CD4-positive, alpha-beta T cell treated with Interleukin-15 for 1 hour (primary cell): ENCODE measurements at places on chromosomes 12 and 14.

DNA sequence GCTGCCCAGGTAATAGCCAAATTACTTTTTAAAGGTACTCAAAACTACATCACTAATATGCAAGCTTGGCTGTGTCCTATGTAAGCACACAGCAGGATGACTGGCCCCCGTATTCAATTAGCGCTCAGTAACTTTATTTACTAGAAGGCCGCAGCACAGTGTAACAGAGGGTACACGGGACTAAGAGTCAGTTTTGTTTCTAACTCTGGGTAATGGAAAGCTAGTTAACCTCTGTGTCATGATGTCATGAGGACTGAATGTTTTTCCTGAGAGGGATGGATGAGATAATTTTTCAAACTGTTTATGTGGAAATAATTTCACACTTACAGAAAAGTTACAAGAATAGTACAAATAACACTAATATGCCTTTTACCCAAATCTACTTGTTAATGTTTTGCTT lies 27.1 kb downstream of the GALNT4 start:
- DNase-seq, result no peak

DNA sequence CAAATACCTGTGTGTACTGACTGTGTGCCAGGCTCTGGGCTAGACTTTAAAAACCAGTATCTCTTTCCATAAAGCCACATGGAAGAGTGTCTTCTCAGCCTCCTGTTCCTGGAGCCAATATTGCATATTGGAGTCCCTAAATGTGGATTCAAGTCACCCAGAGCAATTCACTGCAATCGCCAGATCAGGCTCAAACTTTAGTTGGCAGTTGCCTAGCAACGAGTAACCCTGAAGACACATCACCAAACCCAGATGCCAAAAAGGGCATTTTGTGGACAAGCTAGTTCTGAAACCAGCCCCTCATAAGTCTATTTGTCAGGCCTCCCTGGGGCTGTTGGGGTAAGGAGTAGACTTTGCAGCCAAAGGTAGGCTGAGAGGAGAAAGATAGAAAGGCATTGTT lies 13.7 kb downstream of the DPF3 start:
- no peak for DNase-seq

GRCh38 chr14:63388766-63389431 lies 70.2 kb upstream of the GPHB5 start:
- DNase-seq, result peak; percentile 33

DNA sequence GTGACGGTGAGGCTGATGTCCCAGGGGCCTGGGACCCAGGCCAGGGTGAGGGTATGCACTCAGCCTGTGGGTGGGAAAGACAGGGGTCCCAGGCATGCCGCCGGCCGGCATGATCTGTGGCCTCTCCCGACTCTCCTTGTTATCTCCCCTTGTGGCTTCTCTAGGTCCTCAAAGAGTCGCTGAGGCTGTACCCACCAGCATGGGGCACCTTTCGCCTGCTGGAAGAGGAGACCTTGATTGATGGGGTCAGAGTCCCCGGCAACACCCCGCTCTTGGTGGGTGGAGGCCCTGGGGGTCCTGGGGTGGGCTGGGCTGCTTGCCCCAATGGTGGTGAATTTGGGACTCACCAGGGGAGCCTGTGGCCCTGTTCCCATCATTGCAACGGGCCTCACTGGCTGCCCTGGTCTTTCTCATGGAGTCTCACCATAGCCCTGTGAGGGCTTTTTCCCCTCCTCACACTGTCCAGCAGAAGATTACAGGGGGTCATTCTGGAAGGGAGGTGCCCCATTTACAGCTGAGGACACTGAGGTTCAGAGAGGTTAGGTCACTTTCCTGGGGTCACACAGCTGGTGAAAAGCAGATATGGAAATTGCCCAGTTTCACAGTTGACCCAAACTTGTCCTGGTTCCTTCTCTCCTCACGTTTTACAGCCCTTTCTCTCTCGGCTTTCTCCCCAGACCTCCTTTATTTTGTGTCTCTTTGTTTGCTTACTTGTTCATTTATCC lies 37.9 kb downstream of the CYP46A1 start:
- no peak for DNase-seq

- DNase-seq, result peak; percentile 26
These were observed 1.2 kb downstream of the SRSF9 start for GRCh38 chr12:120468325-120468820.

DNA sequence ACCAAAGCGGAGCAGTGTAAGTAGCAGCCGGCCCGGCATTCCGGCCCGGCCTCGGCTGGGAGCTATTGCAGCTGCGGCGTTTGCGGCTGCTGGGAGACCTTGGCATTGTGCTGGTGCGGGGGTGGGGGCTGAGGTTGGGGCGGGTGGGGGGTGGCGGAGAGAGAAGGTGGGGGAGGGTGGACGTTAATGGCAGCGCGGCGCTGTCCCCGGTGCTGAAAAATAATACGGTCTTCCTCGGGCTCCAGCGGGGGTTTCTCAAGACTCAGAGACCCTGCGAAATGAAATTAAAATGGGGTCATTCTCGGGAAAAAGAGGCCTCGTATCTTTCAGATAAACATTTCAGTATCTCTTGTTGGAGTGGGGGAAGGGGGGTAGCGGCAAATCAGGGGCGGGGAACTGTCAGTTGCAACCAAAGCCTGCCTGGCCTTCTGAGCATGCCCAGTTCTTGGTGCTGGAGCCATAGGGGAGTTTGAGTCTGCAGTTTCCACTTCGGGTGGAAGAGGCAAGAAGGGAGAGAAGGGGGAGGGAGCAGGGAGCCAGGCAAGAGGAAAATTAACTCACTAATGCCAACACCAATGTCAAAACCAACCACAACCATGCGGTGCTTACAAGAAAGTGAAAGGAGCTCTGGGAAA lies 414 bp downstream of the UNC79 start:
- DNase-seq, result no peak

DNA sequence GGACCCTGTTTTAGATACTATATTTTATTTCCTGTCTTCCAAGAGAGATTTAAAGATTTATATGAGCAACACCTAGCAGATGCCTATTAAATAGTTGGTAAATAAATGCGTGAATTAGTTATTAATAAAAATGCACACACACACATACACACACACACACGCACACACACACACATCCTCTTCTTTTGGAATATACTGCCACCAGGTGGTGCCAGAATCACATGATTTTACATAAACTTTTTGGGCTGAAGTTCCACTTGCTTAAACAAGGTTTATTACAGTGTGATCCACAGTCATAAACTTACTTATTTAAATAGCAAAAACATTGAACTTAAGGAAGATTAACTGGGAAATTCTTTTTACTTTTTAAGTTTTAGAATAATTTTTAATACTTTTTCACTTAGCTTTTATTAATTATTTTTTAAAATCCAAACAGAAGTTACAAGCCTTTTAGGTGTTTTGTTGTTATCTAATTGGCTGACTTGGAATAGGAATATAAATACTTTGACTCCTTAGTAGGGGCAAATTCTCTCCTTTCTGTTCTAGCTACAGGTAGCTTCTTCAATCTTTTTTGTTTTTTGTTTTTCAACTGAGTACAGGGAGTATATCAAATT lies 17.5 kb downstream of the RAD51B start:
- peak; percentile 65 for DNase-seq

- DNase-seq, result no peak
These were observed 476.9 kb upstream of the PRICKLE1 start for GRCh38 chr12:43066471-43066870.

DNA sequence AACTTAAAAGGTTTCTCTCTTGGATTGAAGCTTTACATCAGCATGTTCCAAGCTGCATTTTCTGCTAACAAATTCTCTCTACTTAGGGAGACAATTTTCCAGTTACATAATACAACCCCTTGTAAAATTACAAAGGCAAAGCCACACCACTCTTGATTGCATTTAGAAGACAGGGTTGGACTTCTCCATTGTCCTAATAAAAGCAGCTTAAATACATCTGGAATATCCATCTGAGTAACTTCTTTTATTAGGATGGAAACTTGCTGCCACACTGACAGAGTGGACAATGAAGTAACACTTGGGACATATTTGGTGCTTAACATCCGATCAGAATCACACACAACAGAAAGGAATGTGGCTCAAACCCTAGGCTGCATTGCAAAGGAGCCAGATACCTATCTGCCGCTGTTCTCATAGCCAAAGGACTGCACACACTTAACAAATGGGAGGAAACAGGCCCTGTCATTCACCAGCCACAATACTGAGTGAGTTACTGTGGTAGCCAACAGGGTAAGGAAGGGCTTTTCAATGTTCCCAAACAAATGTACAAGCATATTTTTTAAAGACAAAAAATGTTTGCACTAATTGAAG lies 157.2 kb downstream of the PAX9 start:
- DNase-seq, result no peak

DNA sequence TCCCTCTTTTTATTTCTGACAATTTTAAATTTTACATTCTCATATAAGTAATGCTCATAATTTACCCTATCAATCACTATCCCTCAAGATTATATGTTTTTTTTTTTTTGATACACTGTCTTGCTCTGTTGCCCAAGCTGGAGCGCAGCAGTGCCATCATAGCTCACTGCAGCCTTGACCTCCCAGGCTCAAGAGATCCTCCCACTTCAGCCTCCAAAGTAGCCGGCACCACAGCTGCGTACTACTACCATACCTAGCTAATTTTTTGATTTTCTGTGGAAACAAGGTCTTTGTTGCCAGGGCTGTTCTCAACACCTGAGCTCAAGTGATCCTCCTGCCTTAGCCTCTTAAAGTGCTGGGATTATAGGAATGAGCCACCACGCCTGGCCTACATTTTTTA lies 4.4 kb downstream of the DUSP16 start:
- DNase-seq, result no peak

DNA sequence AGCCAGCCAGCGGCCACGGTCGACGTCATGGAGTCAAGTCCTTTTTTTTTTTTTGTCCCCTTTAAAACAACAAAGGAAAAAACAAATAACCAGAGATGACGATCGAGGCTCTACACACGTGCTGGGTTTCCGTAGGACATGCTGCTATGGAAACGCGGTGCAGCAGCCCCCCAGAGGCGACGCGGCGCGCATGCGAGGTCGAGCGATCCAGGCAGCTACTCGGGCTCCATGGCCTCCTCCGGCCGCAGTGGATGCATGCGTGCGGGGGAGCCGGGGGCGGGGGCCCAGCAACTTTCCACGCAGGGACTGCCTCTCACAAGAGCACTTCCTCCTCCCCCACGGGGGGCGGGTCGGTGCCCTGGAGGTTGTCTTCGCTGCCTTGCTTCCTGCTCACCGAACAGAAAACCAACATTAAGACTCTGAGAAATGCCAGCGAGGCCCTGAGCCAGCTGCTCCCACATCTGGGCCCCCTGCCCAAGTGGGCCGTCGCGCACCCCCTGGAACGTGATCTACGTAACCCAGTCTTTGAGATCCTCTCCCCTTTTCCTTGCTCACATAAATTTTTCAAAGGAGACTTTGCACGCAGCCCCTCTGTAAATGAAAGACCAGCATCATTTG lies 30.7 kb downstream of the P2RX4 start:
- DNase-seq, result peak; percentile 96

- no peak for DNase-seq
These were observed 53.6 kb upstream of the RIN3 start for GRCh38 chr14:92459950-92460421.

GRCh38 chr12:6451348-6452244 lies at the start of gene TAPBPL:
Gene TAPBPL (plus strand): TSS chr12:6452042. CDS start chr12:6452249, 207 bp downstream.
- DNase-seq, result peak; percentile 87

GRCh38 chr12:93002293-93003054 lies 73.4 kb upstream of the EEA1 start:
- DNase-seq, result no peak

GRCh38 chr12:57553343-57554202 lies 3.7 kb downstream of the KIF5A start:
- no peak for DNase-seq

GRCh38 chr14:66143387-66144112 lies 342.6 kb upstream of the CCDC196 start:
- no peak for DNase-seq

- no peak for DNase-seq
These were observed 12.9 kb upstream of the ORAI1 start for GRCh38 chr12:121613462-121613861.

GRCh38 chr14:66745078-66745477 lies 237.1 kb downstream of the GPHN start:
- no peak for DNase-seq
